ENCODE measurements at places on chromosomes 4 and X.
A peak's percentile ranks its signal among the peaks of the same experiment; 100 is the strongest.

DNA sequence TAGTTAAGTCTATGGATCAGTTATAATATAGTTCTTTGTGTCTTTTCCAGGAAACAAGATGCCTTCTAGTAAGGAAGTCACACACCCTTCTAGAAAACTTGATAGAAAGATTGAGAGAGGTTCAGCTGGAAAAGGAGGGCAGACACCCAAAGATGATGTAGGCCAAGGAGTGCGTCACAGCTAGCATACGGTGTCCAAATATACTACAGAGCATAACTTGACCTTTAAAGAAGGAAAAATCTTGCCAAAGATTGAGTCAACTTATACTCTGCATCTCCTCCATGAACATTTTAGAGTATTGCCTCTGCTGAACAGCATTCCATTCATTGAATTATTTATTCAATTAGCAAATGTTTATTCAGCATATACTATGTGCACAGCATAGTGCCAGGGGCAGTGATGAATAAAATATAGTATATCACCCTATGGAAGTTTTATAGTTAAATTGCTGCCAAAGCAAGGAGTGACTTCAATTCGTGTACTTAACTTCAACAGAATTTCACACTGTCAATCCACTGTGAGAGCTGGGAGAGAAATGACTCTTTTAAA, 51.9 kb upstream of the SLC6A14 start:
- no peak for DNase-seq

- DNase-seq, result no peak
These were observed at the start of gene SLC49A3 for GRCh38 chr4:688854-689681. SLC49A3 (minus strand) TSS chr4:689151; CDS start chr4:689127, 24 bp downstream.

GRCh38 chr4:174053895-174054294, 229.6 kb downstream of the FBXO8 start:
- no peak for DNase-seq

- DNase-seq, result no peak
These were observed 10.5 kb downstream of the SEPTIN11 start for GRCh38 chr4:76960014-76960413.

DNA sequence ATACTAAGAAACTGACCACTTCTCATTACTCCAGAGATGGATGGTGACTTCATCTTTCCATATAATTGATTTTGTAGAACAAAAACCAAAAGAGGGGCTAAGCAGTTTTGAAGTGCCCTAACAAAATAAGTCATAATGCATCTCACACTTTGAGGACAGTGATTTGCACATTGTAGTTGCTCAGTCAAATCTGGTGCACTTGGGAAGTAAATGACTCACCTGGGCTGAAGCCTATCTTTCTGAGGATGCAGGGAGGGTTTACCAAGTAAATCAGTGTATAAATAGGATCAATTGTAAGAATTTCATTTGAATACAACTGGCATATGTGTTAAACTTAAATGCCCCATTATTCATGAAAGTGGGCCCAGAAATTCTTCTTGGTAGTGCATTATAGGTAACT, 134.2 kb downstream of the DCLK2 start:
- DNase-seq, result no peak

DNA sequence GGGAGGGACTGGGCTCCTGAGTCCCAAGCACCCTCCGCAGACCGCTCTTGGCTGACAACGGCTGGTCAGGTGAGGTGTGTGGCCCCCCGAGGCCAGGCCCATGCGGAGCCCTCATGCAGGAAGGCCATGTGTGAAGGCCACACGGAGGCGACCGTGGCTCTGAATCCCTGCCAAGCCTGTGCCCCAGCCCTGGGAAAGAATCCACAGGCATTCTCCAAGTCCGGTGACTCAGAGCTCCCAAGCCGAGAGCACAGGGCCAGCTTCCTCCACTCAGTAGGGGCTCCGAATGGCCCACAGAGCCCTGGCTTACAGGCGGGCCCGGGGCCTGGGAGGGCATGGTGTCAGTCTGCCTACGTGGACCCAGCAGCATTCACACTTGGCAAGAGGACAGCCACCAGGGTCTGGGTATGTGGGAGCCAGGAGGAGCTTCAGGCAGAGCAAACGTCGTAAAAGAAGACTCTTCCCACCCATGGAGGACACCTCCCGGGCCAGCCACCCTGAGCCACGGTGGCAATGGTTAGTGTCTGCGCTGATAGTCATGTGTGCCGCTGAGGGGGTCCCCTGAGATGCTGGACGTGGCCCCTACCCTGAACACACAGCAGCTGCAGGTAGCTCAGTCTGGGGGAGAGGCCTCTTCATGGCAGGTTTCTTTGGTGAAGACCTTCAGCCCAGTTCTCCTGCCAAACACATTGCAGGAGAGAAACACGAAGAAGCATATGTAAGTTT, 105.7 kb downstream of the PSAPL1 start:
- DNase-seq, result peak; percentile 94

GRCh38 chrX:12379671-12380070, 241.4 kb downstream of the FRMPD4 start:
- no peak for DNase-seq

GRCh38 chr4:119962631-119963030, 104.0 kb downstream of the MAD2L1 start:
- DNase-seq, result no peak

- no peak for DNase-seq
These were observed 135.0 kb downstream of the AMMECR1 start for GRCh38 chrX:110182865-110183264.
